Activated naive CD4-positive, alpha-beta T cell treated with anti-CD3 and anti-CD28 coated beads, Interleukin-2, amount 50 U/mL, for 16 hours (primary cell): ENCODE measurements at places on chromosomes 12 and 14.

- DNase-seq: no peak
Measured at GRCh38 chr12:91182636-91183455, at the start of gene DCN. Gene DCN, minus strand, starts transcription at chr12:91182817. Its CDS starts 4,265 bp downstream, at chr12:91178552.

GRCh38 chr12:1579651-1580435, 14.5 kb downstream of the FBXL14 start:
- DNase-seq: no peak

DNA sequence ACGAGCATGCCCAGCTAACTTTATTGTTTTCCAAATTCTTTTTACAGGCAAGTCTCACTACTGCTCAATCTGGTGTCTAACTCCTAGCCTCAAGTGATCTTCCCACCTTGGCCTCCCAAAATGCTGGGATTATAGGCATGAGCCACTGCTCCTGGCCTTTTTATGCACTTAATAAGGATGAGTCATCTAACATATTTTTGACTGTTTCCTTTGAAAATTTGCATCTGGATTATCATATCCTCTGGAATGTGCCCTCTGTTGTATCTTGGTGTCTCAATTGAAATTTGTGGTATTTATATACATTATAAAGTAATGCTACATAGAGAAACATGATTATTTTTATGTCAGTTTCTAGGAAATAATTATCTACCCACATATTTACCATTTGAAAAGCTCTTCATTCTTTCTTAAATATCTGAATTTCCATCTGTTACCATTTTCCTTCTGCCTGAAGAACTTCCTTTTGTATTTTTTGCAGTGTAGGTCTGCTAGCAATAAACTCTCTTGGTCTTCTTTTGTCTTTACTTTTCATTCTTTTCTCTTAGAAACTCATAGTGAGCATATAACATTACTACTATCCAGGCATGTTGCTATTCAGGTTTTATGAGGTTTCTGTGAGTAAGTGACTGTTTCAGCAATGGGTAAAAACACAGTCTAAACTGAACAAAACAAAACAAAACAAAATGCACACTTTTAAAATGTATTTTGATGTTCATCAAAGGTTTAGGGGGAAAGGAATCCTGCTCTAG, 52.8 kb upstream of the CNOT2 start:
- no peak for DNase-seq

GRCh38 chr14:36647824-36648753, 13.6 kb upstream of the PAX9 start:
- no peak for DNase-seq

DNA sequence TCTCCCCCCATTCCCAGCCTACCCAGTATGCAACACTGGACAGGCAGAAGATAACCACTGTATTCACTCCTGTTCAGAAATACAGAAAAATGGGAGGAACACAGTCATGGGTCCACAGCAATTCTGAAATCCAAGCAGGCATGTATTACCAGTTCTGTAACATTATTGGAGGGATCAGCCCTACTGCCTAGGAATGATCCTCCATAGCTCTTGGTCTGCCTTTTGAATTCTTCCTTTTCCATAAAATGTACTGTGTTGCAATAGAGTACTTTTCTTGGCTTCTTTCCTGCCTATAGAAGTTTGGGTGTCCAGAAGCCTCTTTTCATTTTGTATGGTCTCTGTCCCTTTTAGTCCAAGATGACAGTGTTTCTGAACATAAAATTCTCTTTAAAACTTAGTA, 46.5 kb downstream of the SPATS2 start:
- DNase-seq: no peak

- DNase-seq: no peak
Measured at GRCh38 chr14:59236195-59236594, 47.7 kb downstream of the DAAM1 start.

- DNase-seq: no peak
Measured at GRCh38 chr12:129102233-129102632, 249.0 kb downstream of the GLT1D1 start.

- DNase-seq: no peak
Measured at GRCh38 chr12:46686267-46686942, 139.4 kb downstream of the SLC38A4 start.

- DNase-seq: peak; percentile 78
Measured at GRCh38 chr12:121773011-121773777, 20.3 kb downstream of the RHOF start.

DNA sequence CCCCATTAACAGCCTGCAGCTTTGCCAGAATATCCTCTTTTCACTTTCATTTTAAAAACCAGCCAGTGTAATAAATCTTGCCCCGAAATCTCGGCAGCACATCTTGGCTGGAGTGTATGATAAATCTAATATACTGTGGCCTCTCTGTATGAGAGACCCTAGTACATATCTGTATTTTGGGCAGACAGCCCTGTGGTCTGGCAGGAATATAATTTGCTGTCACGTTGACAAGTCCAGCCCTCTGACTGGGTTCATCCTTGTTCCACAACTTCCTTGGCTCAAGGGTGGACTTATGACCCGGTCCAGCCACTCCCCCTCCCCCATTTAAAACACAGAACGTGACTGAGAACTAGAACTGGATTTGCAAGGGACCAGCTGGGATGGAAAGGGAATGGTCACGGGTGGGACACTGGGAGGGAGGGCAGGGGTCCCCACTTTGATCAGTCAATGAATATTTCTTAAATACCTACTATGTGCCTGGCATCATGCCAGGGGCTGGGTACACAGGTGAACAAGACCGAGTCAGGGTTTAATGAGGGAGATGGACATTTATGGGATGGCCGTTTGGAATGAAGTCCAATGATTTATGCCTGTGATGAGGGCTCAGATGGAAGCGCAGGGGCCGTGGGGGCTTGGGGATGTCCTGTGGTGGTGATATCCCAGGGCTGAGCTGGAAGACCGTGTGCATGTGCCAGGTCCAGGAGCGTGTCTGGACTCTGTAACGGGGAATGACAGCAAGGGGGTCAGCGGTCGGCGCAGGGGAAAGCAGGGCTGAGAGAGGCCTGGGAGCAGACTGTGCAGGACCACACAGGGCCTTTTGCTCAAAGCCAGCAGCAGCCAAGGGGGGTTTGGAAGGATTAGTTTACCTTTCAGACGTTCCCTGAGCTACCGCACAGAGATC, 190.5 kb downstream of the PHETA1 start:
- DNase-seq: no peak

DNA sequence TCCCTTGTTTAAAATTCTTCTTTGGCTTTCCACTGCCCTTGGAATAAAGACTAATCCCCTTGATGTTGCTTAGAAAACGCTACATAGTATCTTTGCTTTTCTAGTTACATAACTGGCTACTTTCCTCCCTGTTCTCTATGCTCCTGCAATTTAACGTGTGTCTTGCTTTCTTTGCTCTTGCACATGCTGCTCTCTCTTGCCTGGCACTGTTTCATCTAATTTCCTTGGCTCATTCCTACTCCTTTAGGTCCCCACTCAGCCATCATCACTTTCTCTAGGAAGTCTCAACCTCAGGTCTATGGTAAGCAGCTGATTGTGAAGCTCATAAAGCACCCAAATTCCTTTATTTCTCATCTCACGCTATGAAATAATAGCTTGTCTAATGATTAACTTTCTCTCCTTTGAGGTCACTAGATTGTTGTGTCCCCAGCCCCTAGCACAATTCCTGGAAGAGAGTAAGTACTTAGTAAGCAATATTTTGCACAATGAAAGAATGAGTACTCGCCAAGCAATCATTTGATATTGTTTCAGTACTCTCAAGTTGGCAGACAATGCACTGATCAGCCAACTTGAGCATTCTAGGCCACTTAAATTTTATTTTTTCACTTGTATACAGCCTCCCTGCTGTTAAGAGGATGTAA, 3.3 kb downstream of the ALDH6A1 start:
- no peak for DNase-seq

DNA sequence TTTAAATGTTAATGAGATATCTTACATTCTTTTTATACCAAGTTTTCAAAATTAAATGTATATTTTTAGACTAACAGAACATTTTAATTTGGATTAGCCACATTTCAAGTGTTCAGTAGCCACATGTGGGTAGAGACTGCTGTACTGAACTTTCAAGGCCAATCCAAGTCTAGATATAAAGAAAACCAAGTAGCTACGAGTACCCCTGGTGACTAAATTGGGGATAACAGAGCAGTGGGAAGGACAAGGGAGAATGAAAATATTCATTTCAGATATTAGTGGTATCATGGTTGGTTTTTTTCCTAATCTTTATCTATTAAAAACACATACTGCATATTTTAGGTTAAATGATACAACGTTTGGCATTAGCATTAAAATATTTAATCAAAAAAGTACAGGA, 69.4 kb upstream of the RHOJ start:
- no peak for DNase-seq

- DNase-seq: no peak
Measured at GRCh38 chr14:53696217-53696965, 260.2 kb downstream of the BMP4 start.

GRCh38 chr14:63642229-63642611, 549 bp upstream of the WDR89 start:
- peak; percentile 72 for DNase-seq

GRCh38 chr12:5581019-5581418, 149.1 kb downstream of the NTF3 start:
- no peak for DNase-seq
